ENCODE measurements at places on chromosomes 3 and 15.

DNA sequence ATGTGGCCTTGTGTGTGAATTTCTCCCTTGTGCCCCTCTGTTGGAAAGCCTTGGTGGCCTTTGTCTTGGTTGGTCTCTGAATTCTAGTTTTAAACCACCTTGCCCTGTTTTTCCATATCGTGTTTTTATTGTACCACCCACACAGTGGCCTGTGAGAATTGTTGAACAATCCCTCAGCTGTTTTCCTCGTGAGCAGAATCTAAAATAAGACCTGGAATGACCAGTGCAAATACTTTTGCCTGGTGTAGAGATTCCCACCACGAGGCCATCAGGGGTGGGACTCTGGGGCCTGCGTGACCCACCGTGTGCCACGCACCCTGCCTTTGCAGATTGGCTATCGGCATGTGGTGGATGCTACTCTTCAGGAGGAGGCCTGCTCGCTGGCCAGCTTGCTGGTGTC lies 19.0 kb upstream of the CLEC3B start:
- DNase-seq, result no peak

DNA sequence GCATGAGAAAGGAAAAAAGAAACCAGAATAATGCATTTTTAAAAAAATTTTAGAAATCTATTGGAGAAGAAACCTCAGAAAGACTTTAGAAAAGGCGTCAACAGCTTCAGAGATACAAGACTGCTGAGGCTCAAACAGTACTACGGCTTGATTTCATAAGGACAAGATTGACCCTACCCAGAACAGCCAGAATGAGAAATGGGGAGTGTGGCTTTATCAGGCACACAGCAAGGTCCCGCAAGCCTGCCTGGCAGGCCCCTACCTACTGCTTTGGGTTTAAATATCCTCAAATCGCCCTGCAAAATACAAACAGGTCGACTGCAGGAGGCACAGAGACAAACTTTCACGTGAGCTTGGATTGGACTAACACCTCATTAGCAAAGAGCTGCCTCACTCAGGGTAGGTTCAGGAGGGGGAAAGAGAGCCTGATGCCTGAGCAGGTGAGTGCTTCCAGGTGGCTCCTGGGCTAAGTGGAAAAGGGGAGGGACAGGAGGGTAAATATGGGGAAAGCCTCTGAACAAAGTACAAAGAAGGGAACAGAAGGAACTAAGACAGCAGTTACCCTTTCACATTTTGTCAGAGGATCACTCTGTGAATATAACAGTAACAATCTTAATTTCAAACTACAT lies 87.5 kb downstream of the RORA start:
- no peak for DNase-seq

DNA sequence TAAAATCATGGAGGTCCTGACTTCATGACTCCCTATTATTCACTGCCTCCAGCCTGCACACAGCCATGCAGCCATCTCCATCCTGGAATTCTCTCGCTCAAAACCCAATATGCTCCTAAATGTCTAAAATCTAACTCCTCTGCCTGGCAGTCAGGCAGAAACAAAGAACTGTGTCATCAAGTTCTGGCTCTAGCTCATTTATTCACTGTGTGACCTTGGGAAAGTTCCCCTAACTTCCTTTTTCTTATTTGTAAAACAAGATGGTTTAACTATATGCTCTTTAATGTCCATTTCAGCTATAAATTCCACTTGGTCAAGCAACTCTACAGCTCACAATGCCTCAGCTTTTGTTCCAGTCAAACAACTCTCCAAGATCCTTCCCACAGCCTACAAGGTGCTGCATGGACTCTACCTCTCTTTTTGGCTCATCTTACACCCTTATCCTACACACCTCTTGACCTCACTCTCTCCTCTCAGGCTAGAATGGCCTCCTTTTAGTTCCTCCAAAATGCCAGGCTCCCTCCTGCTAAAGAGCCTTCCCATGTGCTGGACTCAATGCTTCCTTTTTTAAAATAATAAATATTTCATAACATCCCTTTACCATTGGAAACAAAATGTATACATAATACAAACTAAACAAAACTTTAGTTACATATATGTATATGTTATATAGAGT lies 16.4 kb downstream of the PIK3CB start:
- DNase-seq, result no peak

- DNase-seq, result no peak
Observed at GRCh38 chr15:69587723-69588426, 135.3 kb downstream of the RPLP1 start.

DNA sequence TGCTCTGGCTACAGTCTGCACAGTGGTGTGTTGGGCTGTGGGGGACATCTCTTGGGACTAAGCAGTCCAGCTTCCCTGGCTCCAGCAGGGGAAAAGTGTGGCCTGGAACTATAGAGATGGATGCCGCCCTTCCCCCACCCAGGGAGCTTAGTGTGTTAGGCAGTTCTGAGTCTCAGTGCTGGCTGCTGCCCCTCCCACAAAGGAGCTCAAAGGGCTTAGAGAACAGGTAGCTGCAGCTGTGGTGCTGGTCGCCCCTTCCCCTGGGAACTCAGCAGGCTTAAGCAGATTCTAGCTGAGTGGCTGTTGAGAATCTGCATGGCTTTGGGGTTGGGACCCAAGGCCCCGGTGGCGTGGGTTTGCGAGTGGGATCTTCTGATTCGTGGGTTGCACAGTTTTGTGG lies 190.8 kb downstream of the PDCD6IP start:
- no peak for DNase-seq

DNA sequence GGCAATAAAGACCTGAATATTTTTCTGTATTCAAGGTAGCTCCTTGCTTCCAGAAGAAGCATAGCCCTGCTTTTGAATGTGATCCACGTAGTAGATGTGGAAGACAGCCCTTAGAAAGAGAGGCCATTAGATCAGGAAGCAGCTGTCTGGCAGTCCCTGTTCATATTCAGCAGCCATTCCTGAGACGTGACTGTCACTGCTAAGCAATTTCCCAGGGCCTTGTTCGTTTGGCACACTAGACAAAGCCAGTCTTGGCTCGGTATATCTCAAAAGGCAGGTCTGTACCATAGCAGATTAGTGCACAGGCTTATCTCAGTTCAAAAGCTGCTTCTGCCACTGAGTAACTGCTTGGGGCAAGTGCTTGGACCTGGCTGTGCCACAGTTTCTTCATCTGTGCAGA lies 287.8 kb upstream of the MCTP2 start:
- no peak for DNase-seq

DNA sequence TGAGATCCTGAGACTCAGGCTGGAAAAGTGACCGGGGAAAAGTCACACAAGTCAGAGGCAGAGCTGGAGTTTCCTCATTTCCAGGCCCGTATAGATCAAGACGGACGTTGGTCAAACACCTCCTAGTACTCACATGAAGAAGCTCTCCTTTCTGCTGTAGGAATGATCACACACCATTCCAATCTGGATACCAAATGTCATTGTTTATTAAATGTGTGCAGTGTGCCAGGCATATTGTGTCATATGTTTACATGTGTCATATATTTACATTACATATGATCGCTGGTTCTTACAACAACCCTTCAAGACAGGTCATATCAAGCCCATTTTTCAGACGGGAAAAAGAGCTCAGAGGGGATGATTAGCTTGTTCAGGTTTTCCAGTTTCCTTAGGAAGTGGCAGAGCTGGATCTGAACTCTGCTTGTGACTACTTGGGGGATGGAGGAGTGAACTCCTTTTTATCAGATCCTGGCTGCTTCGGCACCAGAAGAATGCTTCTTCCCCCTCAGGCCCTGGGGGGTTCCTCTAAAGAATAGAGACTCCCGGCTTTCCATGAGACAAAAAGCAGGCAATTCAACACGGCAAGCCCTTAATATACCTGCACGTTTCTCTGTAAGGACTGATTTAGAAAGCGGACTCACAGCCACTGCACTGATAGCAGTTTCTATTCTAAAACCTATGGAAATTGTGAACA lies 41.9 kb downstream of the FAM43A start:
- DNase-seq, result no peak

- DNase-seq, result no peak
Observed at GRCh38 chr3:4718179-4718736, 225.1 kb downstream of the ITPR1 start.

GRCh38 chr3:189947948-189948723 lies 172.6 kb downstream of the P3H2 start:
- DNase-seq, result no peak

- DNase-seq, result no peak
Observed at GRCh38 chr15:88571153-88571851, 24.8 kb upstream of the DET1 start.

DNA sequence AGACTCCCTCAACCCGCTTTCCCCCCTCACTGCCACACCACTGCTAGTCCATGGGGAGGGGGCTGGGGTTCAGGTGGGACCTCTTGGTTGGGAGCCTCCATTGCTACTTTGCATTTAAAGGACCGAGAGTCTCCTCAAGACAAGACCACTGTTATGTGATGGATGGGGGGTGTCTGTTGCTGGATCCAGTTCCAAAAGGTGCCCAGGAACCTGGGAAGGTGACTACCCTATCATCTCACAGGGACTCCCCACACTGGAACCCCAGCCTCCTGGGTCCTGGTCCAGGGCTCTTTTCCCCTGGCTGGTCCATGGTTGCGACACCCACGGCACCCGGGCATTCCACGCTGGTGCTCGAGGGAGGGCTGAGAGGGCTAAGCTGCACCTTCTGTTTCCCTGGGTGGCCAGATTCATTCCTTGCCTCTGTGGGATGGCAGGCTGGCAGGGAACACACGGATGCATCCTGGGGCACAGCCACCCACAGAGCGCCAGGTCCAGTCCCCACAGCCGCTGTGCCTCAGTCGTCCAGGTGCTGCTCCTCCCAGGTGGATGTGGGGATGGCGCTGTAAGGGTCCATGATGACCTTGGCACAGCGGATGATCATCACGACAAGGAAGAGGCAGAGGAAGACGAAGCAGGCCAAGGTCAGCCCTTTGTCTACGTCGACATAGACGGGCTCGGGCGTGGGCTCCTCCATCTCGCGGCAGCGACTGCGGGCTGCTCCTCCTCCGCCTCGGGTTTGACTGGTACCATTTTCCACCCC lies 48.6 kb downstream of the FAH start:
- DNase-seq, result no peak

GRCh38 chr3:64681827-64682226 lies 6.0 kb downstream of the ADAMTS9 start:
- no peak for DNase-seq

- no peak for DNase-seq
Observed at GRCh38 chr3:181698263-181698954, 13.3 kb upstream of the SOX2 start.
